ENCODE measurements at places on chromosomes 6 and 20. TPM values are rescaled to one million over a fixed set of nuclear protein-coding genes. Genes with fewer than 3 reads are reported as not detected.

DNA sequence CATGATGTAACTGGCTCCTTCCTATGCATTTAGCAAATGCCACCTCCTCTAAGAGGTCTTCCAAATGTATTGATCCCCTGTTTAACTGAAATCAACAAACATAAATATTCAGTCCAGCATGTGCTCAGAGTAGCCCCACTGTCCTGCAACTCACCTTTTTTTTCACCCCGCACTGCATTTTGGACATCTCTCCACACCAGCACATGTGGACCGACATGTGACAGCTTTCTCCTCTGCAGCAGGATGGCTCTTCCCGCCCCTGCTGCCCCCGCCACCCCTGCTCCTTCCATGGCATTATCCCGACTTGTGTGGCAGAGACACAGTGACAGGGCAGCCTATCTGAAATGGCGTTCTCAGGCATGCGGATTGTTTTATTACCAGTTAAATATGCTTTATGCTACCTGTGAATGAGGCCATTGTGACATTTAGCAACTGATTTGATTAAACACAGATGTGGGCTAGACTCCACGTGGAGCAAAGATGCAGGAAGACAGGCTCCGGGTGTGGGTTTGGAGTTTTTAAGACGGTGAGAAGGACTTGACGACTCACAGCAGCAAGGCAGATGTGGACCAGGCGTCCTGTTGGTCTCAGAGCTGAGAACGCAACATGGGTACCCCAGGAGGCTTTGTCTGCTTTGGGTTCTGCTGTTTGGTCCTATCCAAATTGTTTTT lies 161.2 kb downstream of the EYA2 start:
- no peak for DNase-seq

DNA sequence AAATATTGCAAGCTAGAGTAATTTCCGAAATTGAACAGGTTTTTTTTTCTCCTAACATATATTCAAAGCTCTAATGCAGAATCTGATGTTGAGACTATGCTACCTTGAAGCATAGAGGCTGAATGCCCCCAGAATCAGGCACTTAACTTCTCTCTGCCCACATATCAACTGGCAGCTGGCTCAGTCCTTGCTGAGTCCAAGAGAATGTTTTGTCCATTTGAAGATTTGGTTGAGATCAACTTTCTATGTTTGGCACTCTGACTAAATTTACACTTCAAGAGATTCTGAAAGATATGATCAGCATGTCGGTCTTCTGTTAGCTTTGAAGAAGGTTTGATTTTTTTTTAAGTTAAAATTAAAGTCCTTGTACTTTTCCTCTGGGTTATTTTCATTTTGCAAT lies 1298.1 kb downstream of the EPHA7 start:
- no peak for DNase-seq

- no peak for DNase-seq
Observed at GRCh38 chr6:160224639-160225237, 33.9 kb downstream of the SLC22A2 start.

DNA sequence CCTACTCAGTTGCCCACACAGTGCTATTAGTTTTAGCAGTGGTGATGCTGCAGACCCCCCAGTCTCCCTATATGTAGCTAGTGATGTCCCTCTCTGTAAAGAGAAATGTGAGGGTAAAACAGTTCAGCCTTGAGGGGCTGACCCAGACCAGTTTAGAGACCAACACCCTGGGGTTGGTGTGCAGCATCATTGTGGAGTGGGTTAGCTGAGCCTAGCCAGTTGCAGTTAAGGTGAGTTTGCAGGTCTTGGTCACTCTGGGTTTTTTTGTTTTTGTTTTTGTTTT lies 401 bp upstream of the B3GALT4 start:
- DNase-seq = no peak

DNA sequence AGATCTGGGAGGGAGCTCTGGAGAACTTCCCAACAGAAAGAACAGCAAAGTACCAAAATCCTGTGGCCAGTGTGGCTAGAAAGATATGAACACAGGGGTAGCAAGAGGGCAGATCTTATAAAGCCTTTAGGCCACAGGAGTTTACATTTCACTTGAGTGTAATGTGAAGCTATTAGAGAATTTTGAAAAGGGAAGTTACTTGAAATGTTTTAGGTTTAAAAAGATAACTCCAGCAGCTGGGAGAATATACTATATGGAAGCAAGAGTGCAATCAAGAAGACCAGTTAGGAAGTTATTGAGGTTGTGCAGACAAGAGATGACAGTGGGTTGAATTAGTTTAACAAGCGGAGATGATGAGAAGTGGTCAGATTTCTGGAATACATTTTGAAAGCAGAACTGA lies 7.9 kb downstream of the SUPT3H start:
- no peak for DNase-seq

DNA sequence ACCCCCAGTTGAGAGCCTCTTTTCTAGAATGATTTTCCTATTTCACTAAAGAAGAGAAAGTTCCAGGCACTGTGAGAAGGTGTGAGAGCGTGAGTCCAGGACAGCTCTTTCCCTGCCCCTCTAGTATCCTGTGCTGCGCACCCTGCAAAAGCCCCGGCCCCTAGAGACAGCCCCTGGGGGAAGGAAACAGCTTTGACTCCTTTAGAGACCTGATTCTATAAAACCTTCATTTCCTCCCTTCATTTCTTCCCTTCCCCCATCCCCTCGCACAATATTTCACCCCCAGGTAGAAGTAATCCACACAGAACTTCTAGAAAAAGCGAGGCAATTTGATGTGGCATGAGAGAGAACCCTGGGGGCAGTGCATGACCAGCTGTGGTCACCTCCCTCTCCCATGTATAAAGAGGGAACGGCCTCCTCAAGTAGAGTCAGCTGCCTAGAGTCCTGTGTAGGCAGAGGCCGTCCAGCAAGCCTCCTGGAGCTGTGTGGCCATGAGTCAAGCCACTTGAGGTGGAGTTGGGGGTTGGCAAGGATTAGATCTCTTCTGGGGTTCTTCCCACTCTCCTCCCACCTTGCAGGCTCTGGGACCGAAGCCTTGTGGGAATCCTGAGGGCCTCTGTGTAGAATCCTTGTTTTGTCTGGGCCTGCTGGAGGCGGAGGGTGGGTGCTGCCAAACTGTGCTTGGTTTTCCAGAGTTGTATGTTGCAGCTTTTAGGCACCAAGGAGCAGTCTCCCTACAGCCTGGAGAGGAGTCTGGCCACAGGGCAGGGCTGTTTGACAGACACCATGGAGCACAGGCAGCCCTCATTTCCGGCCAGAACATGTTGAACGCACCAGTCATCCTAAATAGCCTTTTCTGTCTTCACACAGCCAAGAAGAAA lies 41.7 kb downstream of the CHMP4B start:
- DNase-seq = no peak

- DNase-seq = no peak
Observed at GRCh38 chr6:122589115-122589514, 21.1 kb upstream of the PKIB start.

GRCh38 chr6:145814035-145814500 lies 527 bp downstream of the FBXO30 start:
- no peak for DNase-seq

The GTSF1L gene
- total RNA-seq = not detected

The OR2H2 gene
- not detected for total RNA-seq

The PRND gene
- 27.0 TPM for total RNA-seq

The CTCFL gene
- total RNA-seq = 0.28 TPM

The MOG gene
- total RNA-seq = 22.6 TPM

The FOXC1 gene
- 57.0 TPM for total RNA-seq

The MYCT1 gene
- total RNA-seq = 16.9 TPM

The B3GALT4 gene
- total RNA-seq = 5.8 TPM

All from spinal cord (tissue), 10 donors.